ENCODE measurements at places on chromosomes 13 and 19. TPM values are rescaled to one million over a fixed set of nuclear protein-coding genes. Genes with fewer than 3 reads are reported as not detected.
A peak's percentile ranks its signal among the peaks of the same experiment; 100 is the strongest.

GRCh38 chr19:7428651-7429113 is 60.2 kb downstream of the PEX11G start:
- peaks cover 8% of the 10 kb centered on the region for H3K4me1 ChIP-seq
- no peak for DNase-seq
- no peak overlapping the region for H3K27ac ChIP-seq
- H3K36me3 ChIP-seq = no peaks in the 10 kb centered on the region
- no peak overlapping the region for H3K4me3 ChIP-seq

GRCh38 chr19:34145741-34146202 is 26.5 kb upstream of the LSM14A start:
- H3K4me1 ChIP-seq = peaks cover 7% of the 10 kb centered on the region
- no peak overlapping the region for H3K4me3 ChIP-seq
- no peak overlapping the region for H3K27ac ChIP-seq
- H3K36me3 ChIP-seq = no peaks in the 10 kb centered on the region
- H3K27me3 ChIP-seq = no peaks in the 10 kb centered on the region
- no peak for DNase-seq

Gene MBD3L2
- not detected for total RNA-seq

Gene FAAP24
- total RNA-seq = 0.64 TPM

DNA sequence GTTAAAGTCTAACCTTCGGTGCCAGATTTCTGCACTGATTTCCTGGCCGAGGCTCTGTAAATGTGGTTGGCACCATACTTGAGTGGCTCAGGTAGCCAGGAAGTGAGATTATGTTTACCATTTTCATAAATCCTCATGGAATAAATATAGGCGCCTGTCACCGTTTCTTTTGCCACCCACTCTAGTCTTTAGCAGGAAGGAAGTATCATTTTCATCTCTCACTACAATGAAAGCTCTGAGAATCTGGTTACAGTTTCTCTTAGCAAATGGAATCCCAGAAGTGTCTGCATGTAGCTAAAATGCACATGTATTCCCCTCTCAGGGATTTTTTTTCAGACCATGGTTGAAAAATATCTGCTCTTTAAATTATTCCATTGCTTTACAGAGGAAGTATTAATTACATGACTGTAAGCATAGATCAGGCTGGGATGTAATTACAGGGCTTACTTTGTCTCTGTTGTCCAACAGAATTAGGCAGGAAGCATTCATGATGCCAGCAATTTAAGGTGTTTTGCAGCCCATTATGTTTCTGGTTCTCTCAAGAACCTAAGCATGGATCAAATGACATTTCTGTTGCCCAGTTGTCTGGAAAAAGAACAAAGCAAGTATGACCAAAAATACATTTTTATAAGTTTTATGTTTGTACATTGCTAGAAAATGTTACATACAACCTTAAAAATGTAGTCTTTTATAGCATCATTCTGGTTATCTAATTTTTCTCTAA is 221.7 kb upstream of the SPRY2 start:
- H3K27ac ChIP-seq = no peak overlapping the region
- H3K4me3 ChIP-seq = no peak overlapping the region
- DNase-seq = no peak
- H3K27me3 ChIP-seq = no peaks in the 10 kb centered on the region
- H3K36me3 ChIP-seq = no peaks in the 10 kb centered on the region

Gene ZNF541
- not detected for total RNA-seq

GRCh38 chr19:47637550-47637949 is 28.6 kb downstream of the BICRA start:
- no peak for DNase-seq
- no peak overlapping the region for H3K4me3 ChIP-seq
- H3K27ac ChIP-seq = no peak overlapping the region
- H3K27me3 ChIP-seq = no peaks in the 10 kb centered on the region

Gene ZSCAN4
- total RNA-seq = not detected

Gene ZNF540
- total RNA-seq = 1.9 TPM

- peaks cover 13% of the 10 kb centered on the region for H3K4me1 ChIP-seq
- H3K27me3 ChIP-seq = no peaks in the 10 kb centered on the region
- no peaks in the 10 kb centered on the region for H3K36me3 ChIP-seq
- peak overlapping the region; percentile 81 for H3K27ac ChIP-seq
Measured at GRCh38 chr19:3359015-3359918, 7.1 kb upstream of the NFIC start.

Gene CACNG7
- total RNA-seq = 0.09 TPM

GRCh38 chr19:30163663-30164062 is 208.5 kb upstream of the ZNF536 start:
- no peaks in the 10 kb centered on the region for H3K4me1 ChIP-seq
- no peak for DNase-seq
- H3K4me3 ChIP-seq = no peak overlapping the region
- H3K27ac ChIP-seq = no peak overlapping the region

DNA sequence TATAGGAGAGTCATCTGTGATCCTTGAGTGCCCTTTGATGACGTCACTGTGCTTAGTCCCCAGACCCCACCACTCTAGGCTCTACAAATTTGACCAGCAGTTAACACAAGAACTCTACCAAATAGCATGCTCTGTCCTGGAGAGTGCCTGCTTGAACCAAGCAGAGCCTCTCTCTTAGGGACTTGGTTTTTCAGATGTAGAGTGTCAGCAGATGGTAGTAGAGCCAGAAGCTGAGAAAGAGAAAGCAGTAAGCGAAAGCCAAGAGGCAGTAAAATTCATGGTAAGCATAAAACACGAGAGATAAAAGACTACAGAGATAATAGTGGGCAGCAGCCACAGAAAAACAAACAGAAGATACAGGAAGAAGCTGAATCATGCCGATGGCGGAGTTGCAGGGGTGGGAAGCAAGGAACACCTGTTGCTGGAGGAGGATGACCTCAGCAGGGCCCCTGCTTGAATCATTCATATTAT is 193.3 kb downstream of the SLC7A1 start:
- H3K27me3 ChIP-seq = no peaks in the 10 kb centered on the region
- H3K27ac ChIP-seq = no peak overlapping the region
- H3K36me3 ChIP-seq = no peaks in the 10 kb centered on the region
- DNase-seq = no peak
- no peaks in the 10 kb centered on the region for H3K4me1 ChIP-seq

DNA sequence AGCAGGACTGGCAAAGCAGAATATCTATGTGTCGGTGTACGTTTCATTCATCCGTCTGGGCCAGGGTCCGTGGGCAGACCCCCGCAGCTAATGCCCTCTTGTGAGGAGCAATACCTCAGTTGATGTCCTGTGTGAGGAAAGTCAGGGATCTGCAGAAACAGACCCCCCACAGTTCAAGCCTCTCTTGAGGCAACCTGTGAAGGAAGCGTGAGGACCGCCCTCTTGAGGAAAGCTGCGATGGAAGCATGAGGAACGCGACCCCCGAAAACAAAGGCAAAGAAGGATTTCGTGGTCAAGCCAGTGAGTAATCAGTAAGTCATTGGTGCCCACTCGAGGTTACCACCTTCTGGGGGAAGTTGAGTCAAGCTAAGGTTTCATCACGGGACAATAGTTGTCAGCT is 20.9 kb upstream of the ZNF83 start:
- H3K27ac ChIP-seq = no peak overlapping the region

GRCh38 chr13:36344173-36344572 is 2.0 kb downstream of the SPART start:
- H3K4me1 ChIP-seq = peaks cover 3% of the 10 kb centered on the region
- no peaks in the 10 kb centered on the region for H3K36me3 ChIP-seq

DNA sequence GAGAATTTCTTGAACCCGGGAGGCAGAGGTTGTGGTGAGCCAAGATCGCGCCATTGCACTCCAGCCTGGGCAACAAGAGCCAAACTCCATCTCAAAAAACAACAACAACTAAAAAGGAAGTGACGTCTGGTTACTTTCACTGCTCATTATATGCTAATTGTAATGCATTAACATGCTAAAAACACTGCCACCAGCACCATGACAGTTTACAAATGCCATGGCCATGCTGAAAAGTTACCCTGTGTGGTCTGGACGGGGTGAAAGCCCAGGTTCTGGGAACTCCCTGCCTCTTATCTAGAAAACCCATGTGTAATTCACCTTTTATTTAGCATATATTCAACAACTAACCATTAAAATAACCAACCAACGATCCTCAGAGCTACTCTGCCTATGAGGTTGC is 28.1 kb downstream of the CPT1C start:
- H3K4me3 ChIP-seq = no peak overlapping the region
- H3K36me3 ChIP-seq = no peaks in the 10 kb centered on the region
- H3K27ac ChIP-seq = no peak overlapping the region
- no peaks in the 10 kb centered on the region for H3K27me3 ChIP-seq

DNA sequence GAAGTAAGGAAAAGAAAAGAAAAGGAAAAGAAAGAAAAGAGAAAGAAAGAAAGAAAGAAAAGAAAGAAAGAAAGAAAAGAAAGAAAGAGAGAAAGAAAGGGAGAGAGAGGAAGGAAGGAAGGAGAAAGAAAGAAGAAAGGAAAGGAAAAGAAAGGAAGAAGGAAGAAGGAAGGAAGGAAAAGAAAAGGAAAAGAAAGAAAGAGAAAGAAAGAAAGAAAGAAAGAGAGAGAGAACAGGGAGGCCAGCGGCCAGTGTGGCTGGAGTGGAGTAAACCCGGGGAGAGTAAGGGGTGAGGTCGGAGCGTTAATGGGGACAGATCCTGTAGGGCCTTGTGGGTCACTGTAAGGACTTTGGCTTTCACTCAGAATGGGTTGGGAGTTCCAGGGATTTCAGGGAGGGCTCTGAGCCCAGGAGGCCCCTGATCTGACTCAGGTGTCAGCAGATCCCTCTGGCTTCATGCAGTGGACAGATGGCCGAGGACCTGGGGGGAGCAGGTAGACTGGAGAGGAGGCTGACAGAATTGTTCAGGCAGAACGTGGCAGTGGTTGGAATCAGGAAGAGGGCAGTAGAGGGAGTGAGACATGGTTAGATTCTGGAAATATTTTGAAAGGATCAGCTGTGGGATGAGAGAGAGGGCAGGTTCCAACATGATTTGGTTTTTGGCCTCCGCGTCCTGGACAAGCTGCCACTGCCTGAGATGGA is 19.8 kb upstream of the FXYD3 start:
- no peak for DNase-seq
- H3K27me3 ChIP-seq = no peaks in the 10 kb centered on the region
- H3K4me3 ChIP-seq = no peak overlapping the region
- H3K4me1 ChIP-seq = no peaks in the 10 kb centered on the region

Gene GPR183
- total RNA-seq = 2.7 TPM

DNA sequence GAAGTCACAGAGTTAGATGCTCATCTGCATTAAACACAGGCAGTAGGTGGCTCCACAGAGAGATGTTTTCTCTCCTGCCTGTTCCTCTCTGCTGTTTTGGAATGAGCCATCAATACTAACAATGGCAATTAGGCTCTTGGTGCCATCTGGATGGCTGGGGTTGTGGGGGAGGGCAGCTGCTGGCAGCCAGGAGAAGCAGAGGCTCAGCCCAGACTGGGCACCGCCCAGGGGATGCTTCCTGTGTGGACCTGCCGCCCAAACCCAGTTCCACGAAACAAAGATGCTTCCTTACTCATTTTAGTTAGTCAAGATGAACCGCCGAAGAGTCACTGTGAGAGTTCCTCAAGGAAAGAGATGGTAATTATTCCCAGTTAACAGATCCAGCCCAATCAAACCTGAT is 50.8 kb upstream of the PCDH8 start:
- no peak overlapping the region for H3K27ac ChIP-seq
- no peak for DNase-seq
- H3K27me3 ChIP-seq = no peaks in the 10 kb centered on the region
- H3K4me1 ChIP-seq = no peaks in the 10 kb centered on the region
- no peak overlapping the region for H3K4me3 ChIP-seq
- no peaks in the 10 kb centered on the region for H3K36me3 ChIP-seq
